H7 (cell line): ENCODE measurements at places on chromosomes 5 and 9. TPM values are rescaled to one million over a fixed set of nuclear protein-coding genes. Genes with fewer than 3 reads are reported as not detected.

Gene SPINK6
- not detected in 2 replicates for total RNA-seq

Gene PTCH1
- 14.0 and 18.3 TPM in 2 replicates for total RNA-seq

Gene SPATA9
- not detected in 2 replicates for total RNA-seq

Gene TXN
- total RNA-seq: 354 and 375 TPM in 2 replicates

Gene CCDC152
- 2.9 and 6.6 TPM in 2 replicates for total RNA-seq

Gene MSMP
- not detected in 2 replicates for total RNA-seq

Gene PCDHB8
- total RNA-seq: not detected in 2 replicates

Gene PCDHGB6
- 1.7 and 1.9 TPM in 2 replicates for total RNA-seq

Gene ZNF658
- total RNA-seq: 1.9 and 3.7 TPM in 2 replicates

Gene OR13C9
- not detected in 2 replicates for total RNA-seq

Gene CNTRL
- 9.3 and 16.3 TPM in 2 replicates for total RNA-seq

Gene NAA35
- total RNA-seq: 39.1 and 49.3 TPM in 2 replicates

Gene CHSY3
- total RNA-seq: 0.55 and 1.1 TPM in 2 replicates

Gene SEMA6A
- total RNA-seq: 207 and 294 TPM in 2 replicates

Gene IFNA13
- not detected in 2 replicates for total RNA-seq
